ENCODE measurements at places on chromosomes 6 and 20.

DNA sequence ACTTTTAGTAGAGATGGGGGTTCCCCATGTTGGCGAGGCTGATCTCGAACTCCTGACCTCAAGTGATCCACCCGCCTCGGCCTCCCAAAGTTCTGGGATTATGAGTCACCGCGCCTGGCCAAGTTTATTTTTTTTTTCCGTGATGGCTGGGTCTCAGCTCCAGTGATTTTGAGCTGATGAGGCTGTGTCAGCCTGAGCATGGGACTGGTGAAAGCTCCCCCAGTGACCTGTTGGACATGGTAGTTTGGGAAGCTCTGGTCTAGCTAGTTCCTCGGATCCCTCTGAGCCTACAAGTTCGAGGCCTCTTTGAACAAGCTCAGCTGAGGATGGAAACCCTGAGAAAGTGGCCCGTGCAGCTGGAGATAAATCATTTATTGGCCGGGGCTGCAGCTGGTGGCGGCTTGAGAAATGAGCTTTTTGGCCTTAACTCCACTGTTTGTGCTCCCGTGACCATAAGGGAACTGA lies 126.8 kb downstream of the SNX5 start:
- peak; percentile 62 for DNase-seq

DNA sequence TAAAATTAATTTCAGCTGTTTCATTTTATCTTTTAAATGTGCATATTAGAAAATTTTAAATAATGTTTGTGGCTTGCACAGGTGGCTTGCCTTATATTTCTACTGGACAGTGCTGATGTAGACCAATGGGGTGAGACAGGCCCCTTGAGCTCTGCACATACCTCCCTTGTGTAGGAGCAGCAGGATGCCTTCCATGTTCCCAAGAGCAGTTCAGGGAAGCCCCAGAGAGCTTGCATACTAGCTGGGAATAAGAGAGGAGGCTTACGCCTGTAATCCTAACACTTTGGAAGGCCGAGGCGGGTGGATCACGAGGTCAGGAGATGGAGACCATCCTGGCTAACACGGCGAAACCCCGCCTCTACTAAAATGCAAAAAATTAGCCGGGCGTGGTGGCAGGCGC lies 61.4 kb downstream of the RFPL4B start:
- no peak for DNase-seq

GRCh38 chr6:157684620-157685299 lies 138.3 kb upstream of the SNX9 start:
- DNase-seq = no peak

DNA sequence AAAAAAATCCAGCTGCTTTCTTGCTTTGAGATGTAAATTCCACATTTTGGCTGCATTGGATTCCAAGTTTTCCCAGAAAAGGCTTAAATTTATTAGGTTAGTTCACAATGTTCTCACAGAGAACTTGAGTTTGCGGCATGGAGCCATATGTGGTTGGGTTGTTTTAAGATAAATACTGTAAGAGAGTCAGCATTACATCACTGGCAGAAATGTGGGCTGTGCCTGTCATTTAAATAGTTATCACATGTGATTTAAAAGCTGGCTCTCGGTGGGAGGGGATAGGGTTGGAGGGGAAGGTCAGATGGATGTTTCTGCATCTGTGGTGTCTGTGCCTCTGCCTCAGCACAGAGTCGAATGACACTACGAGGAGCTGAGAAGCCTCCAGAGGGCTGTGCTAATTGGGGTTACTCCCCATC lies 73.8 kb upstream of the SCP2D1 start:
- DNase-seq = peak; percentile 52

DNA sequence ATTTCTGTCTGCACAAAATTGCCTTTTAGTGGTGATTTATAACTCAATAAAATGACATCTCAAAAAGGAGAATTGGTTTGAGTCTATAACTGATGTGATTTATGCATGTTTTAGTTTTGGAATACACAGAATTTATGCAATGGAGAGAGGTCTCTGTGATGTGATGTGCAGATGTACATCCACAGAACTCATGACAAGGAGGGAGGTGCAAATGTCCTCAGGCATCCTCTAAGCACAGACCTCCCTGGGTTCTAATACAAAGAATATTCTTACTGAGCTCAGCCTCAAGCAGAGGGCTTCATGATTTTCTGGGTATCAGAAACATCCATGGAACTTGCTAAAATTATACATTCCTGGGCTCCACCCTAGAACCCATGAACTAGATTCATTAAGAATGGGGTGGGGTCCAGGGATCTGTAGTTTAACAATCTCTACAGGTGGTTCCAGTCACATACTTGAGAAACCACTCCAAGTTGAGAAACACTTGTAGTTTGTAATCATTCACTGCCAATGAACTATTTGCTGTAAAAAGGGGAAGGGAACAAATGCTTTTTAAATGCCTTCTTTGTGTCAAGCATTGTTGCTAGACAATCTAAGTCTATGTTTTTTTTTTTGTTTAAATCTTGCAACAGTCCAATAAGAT lies 60.2 kb upstream of the NEDD9 start:
- no peak for DNase-seq
